ENCODE measurements at places on chromosomes 13 and 19.

DNA sequence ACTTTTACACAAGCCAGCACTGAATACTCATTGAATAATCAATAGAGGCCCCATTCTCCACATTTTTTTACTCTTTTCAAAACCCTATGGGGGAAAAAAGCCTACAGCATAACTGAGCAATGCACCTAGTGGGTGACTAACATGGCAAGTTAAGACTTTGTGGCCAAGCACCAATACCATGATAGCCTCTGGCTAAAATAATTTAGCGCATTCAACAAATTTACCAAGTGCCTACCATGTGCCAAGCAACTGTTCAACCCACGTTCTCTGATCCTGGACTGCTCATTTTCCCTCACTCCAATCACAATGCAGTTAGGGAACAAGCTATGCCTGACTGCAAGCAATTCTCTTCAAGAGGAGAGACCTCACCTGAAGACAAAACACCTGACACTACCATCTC, 3.0 kb downstream of the ANKRD10 start:
- no peak for DNase-seq

DNA sequence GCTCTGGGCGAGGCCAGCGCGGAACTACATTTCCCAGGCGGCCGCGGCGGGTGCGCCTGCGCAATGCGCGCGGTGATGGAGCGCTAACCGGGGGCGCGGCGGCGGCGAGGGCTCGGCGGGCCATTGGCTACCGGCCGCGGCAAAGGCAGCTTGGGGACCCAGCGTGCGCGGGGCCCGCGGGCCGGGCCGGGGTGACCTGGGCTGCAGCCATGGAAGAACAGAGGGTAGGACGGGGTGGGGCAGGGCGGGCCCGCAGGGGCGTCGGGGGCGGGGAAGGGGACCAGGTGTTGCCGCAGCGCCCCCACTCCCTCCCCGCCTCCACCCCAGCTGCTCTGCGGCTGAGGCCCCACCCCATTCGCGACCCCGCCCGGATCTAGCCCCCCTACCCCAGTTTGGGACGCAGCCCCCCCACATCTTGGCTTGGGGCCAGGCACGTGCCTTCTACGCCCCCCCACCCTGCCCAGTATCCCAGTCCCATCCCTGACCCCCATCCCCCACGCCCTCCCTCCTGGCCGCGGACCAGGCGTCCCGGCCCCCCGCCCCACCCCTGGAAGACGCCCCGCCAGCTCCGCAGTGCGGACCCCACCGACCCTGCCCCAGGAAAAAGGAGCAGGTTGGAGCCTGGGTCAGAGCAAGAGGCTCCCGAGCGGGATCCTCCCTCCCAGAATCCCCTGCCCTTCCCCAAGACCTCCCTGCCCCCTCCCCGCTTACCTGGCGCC, at the start of gene FSD1:
TSS of gene FSD1 (plus strand) at position 61 of the 719 bp plus-strand sequence. CDS start at position 210, 149 bp downstream.
- no peak for DNase-seq

GRCh38 chr19:13981988-13982501, 24.1 kb downstream of the RFX1 start:
- no peak for DNase-seq

DNA sequence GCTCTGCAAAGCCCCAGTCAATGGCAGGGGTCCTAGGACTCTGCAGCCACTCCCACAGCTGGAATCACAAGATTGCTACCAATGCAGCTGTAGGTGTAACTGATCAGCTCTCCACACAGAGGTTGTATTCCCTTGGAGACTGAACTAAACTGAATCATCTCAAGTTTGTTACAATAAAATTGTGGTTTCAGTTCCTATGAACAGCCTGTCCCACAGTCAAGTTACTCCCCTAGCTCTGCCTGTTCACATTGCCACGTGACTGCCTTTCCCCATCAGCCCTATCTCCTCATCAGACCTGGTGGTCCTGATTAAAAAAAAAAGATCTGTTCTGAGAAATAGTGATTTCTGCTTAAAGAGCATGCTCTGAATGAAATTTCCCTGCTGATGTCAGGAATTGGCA, 287.9 kb upstream of the NBEA start:
- DNase-seq: no peak

- DNase-seq: no peak
Observed at GRCh38 chr19:46022431-46023310, at the start of gene PGLYRP1. TSS of gene PGLYRP1 (minus strand) at chr19:46023053. CDS start at chr19:46023021, 32 bp downstream.

DNA sequence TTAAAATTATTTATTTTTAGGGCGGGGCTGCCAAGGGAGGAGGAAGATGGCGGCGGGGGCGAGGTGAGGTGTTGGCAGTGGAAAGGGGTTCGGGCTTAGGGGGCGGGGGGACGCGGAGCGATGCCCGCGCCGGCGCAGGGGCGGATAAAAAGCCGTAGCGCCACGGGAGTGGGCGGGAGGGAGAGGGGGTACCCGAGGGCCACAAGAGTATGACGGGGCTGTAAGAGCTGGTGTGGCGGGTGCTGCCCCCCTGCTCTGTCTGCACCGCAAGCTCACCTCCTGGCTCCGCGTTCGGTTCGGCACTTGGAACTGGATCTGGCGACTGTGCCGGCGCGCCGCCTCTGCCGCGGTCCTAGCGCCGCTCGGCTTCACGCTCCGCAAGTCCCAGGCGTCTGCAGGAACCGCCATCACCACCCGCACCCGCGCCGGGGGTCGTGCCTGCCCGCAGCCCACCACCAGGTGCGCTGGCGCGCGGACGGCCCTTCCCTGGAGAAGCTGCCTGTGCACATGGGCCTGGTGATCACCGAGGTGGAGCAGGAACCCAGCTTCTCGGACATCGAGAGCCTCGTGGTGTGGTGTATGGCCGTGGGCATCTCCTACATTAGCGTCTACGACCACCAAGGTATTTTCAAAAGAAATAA, 265.2 kb upstream of the SGCG start:
- no peak for DNase-seq

DNA sequence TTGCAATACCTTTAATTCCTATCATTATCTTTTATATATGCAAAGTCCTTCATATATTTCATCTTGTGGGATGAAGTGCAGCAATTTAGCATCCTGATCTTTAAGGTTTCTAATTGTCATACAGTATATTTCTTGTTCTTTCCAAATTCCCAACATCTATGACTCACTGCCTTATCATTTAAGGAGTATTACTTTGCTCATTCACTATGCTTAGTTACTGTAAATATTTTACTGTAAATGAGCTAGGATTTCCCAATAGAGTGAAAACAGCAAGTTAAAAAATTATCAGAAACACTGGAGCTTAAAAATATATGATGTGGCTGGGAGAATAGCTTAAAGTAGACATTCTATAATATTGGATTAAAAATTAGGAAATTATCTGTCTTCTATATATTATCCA, 69.9 kb downstream of the SLITRK6 start:
- no peak for DNase-seq

- no peak for DNase-seq
Observed at GRCh38 chr13:39410096-39410901, 192.7 kb downstream of the LHFPL6 start.

GRCh38 chr19:50478901-50479715, 2.5 kb upstream of the GARIN5A start:
- no peak for DNase-seq

DNA sequence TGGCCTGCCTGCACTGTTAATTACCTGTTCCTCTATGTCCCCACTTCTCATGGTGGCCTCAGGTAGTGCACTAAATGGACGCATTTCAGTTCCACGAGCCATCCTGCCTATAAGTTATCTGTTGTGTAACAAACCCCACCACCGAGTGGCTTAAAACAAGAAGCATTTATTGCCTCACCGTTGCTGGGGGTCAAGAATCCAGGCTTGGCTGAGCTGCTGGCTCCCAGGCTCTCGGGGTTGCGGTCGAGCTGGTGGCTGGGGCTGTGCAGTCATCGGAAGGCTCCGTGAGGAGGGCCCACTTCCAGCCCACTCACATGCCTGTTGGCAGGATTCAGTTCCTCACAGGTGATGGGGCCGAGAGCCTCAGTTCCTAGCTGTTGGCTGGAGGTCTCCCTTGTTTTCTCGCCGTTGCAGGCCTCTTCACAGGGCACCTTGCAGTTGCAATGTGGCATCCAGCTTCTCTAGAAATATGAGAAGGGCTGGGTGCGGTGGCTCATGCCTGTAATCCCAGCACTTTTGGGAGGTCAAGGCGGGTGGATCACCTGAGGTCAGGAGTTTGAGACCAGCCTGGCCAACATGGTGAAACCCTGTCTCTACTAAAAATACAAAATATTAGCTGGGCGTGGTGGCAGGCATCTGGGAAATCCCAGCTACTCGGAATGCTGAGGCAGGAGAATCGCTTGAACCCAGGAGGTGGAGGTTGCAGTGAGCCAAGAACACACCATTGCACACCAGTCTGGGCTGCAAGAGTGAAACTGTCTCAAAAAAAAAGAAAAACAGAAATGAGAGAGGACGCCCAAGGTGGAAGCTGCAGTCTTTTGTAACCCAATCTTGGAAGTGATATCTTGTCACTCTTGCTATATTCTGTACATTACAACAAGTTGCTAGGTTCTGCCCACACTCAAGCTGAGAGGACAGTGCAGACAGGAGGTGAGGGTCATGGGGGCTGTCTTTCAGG, 6.5 kb upstream of the PTOV1 start:
- DNase-seq: no peak

DNA sequence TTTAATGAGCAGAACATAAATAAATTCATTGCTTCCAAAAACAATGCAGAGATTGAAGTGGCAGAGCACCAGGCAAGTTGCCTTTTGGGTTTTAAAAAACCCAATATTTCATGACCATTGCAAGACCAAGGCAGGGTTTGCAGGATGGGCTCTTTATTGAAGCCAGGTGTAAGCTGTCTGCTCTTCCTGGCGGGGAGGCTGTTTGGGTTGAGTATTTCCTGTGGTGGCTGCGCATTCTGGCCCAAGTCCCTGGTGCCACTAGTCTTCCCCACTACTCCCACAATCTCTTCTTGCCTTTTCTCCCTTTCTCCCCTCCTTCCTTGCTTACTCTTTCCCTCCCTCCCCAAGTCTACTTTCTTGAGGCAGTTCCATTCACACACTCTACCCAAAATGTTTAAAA, 116.4 kb downstream of the AKAP11 start:
- DNase-seq: no peak

GRCh38 chr19:29324717-29325116, 111.8 kb upstream of the UQCRFS1 start:
- DNase-seq: no peak

DNA sequence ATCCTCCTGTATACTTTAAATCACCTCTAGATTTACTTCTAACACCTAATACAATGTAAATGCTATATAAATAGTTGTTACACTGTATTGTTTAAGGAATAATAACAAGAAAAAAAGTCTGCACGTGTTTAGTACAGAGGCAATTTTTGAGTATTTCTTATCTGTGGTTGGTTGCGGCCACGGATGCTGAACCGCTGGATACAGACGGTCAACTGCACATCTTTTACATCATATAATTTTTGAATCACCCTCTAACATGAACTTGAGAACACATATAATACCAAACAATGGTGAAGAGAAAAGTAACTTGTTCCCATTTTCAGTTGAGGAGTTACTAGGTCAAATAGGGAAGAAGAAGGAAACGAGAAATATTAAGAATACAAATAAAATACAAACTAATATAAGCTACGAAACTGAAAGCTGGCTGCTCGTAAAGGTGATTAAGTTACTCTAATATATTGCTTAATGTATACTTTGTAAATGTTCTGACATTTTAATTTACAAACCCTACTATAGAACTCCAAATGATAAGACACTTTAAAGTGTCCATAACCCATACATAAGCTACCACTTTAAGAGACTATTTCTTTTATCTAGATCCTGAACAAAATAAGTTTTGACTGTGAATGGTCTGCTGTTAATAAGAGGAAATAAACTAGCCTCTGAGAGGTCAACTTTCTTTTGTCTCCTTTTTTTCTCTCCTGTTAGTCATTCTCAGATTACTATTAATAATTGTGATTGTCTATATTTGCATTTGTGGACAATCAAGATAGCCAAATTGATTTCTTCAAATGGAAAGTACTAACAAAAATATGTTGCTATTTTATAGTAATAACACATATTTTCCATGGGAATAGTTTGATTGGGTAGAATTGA, 457.4 kb downstream of the DIAPH3 start:
- no peak for DNase-seq

- DNase-seq: no peak
Observed at GRCh38 chr13:111539791-111540446, 219.5 kb downstream of the TEX29 start.

DNA sequence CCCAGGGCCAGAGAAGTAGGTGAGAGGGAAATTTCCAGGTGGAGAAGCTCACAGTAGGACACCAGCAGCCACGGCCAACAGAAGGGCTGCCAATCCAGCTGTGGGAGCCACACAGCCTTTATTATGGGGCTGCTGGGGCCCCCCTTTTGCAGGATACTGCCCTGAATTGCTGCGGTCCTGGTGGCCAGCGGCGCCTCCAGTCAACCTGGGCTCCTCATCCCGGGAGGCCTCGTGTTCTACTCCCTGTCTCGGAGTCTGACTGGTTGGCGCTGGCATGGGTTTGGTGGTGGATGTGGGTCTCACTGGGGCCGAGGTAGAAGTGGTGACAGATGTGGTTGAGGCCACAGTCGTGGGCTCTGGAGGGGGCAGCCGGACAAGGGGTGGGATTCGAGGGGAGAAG, 4.1 kb downstream of the LYPD3 start:
- DNase-seq: no peak

DNA sequence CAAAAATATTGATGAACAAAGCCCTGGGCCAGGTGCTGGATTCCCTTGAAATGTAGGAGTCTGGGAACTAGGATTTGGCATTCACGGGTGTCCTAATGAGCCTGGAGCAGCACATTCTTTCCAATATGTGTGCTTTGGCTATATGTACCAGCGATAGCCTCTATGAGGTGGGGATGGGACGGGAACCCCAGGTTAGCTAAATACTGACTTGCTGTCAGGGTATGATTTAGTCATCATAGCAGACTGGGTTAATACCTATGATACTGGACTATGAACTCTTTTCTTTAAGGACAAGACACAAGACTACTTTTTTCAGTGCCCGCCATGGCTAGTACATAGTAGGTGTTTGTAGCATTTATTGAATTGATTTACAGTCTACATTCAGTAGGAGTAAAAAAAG, 152.7 kb downstream of the KCNRG start:
- DNase-seq: no peak

GRCh38 chr19:40920300-40921004, 38.4 kb upstream of the CYP2A7 start:
- DNase-seq: no peak

DNA sequence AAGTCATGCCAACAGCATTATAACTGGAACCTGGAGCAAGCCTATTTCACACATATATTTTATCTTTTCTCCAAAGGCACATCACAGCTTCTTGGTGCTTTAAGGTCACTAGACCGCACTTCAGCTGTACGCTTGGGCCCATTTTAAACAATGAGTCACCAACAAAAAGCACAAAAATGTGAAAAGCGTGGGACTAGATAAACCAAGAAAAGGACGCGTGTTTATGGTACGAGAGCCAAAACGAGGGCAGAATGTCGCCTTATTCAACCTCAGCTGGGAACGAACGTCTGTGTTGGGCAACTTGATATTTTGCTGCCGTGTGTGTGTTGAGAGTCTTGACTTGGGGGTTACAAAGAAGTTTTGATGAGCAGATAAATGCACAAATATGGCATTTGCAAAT, 9.2 kb upstream of the EHD2 start:
- DNase-seq: no peak

DNA sequence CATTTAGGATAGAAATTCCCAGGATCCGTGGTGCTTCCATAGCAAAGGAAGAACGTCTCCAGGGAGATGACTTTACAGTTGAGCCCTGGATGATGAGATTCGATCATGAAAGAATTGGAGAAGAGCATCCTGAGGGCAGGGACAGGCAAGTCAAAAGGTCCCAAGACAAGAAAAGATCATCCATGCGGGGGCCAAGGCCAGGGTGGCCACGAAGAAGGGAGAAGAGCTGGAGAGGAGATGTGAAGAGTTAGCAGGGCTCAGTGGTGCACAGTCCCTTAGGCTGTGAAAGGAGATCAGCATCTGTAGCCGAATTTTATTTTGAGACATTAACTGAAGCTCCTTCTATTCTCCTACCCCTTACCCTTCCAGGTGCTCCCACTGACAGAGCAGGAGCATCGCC, 28.9 kb downstream of the OR10H4 start:
- DNase-seq: no peak

GRCh38 chr13:67235265-67235664, 5.1 kb upstream of the PCDH9 start:
- no peak for DNase-seq
